ENCODE measurements at places on chromosomes 11 and 22.

DNA sequence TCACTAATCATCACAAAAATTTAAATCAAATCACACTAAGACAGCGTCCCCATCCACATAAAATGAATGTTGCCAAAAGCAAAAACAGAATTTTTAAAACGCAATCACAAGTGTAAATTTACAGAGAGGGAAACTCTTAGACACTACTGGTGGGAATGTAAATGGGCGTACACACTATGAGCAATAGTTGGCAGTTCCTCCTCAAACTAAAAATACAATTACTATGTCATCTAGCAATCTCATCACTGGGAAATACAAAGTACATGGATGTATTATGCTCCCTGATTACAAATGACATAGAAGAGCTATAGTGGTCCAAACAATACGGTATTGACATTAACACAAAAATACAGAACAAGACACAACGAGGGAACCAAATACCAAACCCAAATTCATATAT is 8.7 kb upstream of the RGL4 start:
- DNase-seq, result no peak

GRCh38 chr11:70141486-70142220 is 61.4 kb upstream of the FADD start:
- peak; percentile 18 for DNase-seq

DNA sequence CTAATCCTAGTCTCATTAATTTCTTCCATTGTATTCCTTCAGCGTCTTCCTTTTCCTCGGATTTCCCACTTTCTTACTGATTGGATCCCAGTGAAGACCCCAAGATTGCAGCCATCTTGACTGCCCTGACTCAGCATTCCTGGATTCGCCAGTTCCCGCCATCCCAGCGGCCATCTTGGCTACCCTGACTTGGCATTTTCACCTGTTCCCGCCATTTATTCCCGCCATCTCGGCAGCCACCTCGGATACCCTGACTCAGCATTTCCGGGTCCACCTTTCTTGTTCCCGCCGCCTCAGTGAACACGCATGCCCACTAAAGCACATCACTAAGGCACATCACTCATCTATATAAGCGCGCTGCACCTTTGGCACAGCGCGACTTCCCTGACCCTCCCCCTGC is 13.8 kb upstream of the OR56A3 start:
- no peak for DNase-seq

DNA sequence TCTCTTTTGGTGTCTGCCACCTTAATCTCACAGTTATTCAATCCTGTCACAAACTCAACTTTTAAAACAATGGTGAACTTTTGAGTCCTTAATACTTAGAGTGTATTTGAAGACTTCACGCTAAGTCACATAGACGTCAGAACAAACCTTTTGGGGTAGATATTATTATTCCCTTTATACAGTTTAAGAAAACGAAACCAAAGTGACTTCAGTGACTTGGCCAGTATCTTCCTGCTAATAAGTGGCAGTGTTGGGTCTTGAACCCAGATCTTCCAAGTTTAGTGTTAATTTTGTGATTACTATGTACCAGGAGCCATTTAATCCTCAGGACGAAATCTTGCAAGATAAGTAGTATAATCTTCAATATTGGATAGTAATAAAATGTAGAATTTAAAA is 691 bp downstream of the CEP295 start:
- DNase-seq, result no peak

GRCh38 chr11:8930456-8931175 is 2.1 kb downstream of the C11orf16 start:
- DNase-seq, result peak; percentile 69

DNA sequence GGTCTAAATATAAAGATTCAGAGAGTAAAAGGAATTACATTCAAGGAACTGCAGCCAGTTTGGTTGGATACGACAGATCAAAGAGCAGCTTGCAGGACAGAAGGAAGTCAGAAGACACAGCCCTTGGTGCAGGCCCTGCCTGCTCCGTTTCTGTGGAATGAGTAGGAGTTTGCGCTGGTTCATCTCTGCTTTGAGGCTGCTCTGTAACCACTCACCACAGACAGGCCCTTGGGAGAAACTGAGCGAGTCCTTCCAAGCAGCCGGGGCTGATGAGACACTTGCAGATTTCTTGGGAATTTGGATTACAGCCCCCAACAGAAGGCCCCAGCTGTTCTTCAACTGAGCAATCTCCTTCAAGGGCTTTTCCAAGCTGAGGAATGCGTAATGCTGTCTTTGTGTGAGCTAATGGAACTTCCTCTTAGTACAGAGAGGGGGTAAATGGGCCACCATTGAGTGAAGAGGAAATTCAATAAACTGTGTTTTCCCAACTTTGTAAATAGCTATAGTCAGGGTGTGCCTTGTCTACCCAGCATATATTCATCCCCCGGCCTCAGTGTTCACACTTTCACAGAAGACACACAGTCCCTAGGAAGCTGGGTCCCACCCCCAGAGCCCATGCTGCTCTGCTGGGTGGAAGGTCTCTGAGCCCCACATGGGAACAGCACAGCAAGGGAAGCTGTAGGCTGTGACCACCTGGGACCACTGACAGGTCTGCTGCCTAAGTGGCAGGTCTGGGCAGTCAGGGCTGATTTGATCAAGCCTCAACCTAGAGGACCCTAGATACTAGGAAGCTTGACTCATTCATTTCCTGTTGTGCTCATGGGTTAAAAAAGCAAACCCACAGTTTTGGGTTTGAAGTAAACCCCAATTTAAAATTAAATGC is 16.6 kb downstream of the IL10RA start:
- DNase-seq, result peak; percentile 19

GRCh38 chr11:129313541-129314297 is 61.9 kb upstream of the BARX2 start:
- peak; percentile 32 for DNase-seq

DNA sequence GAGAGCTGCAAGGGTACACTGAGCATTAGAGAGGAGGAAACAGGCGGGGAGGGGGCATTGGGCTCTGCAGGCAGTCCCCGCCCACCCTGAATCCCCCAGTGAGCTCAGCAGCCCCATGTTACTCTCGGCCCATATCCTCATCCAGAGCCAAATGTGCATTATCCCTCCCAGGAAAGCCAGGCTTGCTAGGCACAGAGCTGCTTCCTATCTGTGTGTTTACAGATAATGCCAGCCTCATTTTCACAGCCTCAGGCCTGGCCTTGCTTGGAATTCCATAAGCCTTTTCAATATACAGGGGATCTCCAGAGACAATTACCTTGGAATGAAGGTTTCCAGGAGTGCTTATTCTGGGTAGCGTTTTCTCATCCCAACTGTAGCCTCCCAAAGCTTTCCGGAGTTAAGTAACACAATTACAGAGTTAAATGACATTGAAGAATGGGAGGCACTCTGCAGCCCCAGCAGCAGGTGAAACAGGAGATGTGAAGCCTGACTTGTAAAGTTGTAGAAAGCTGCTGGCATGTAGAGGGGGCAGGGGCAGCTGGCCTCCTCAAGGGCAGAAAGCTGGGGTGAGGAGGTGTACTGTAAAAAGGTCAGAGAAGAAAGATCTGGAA is 91.5 kb upstream of the TBCEL start:
- no peak for DNase-seq

GRCh38 chr11:128757235-128757711 is 63.4 kb downstream of the FLI1 start:
- DNase-seq, result peak; percentile 36

DNA sequence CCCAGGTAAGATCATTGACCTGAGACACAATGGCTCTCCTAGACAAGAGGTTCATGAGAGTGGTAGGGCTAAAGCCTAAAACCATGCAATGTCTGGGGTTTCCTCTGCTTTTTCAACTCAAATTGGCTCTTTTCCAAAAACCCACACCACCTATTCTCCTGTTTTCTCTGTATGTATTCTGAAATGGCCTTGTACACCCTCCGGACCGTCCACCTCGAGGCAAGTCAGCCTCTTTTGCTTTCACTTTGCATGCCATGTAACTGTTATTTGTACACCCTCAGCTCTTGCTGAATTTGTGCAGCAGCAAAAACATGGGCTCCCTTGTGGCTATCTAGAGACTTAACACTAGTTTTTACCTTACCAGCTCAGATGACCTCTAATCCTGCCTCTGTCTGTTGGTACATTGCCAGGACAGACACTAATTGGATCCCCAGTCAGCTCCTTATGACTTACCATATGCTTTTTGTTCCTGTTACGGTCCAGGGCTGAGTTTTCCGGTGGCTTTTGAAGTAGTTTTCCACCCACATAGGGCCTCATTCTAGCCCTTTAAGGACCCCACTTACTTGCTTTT is 288.0 kb downstream of the SBF2 start:
- DNase-seq, result no peak

DNA sequence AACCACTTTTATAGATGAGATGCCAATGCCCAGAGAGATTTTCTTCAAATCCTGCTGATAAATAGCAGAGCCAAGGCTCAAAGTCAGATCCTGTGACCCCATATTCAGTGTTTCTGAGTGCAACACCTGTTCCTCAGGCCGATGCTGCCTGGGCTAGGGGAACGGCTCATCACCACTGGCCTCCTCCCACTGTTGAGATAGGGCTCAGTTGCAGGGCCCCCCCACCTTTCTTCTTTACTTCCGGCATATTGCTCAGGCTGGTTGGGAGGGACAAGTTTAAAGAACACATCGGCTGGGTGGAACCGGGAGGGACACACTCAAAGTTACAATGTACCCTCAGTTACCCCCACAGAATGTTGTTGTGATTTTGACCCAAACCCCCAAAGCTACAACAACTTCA is 88.3 kb upstream of the CRTAM start:
- DNase-seq, result no peak

- DNase-seq, result no peak
Measured at GRCh38 chr11:36567694-36568093, at the start of gene RAG1. TSS of gene RAG1 (plus strand) at chr11:36568007. CDS start at chr11:36573305, 5,298 bp downstream.

- DNase-seq, result no peak
Measured at GRCh38 chr11:90532125-90532524, 309.3 kb upstream of the CHORDC1 start.

DNA sequence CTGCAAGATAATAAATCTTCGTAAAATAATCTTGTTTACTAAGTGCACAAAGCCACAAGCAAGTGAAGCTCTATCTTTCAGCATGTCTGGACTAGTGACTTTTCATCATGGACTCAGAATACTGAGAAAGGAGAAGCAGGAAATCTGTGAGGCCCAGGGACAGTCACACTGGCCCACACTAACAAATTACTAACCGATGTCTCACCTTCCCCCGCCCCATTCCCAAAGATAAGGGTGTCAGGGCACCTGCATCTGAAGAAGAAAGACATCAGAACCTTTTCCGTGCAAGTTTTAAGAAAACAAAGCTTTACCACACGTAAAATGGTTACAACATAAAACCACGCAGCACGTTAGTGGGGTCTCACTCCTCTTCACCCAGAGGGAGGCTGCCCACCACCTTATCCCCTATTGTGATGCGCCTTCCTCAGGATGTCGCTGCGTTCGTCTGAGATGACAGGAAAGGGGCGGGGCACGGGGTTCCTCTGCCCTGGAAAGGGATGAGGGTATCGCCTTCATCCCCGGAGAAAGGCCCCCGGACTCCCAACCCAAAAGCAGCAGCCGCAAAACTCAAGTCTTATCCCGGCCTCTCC is 616 bp downstream of the BTBD10 start:
- DNase-seq, result peak; percentile 57

GRCh38 chr11:60952742-60953170 is 780 bp upstream of the SLC15A3 start:
- no peak for DNase-seq

DNA sequence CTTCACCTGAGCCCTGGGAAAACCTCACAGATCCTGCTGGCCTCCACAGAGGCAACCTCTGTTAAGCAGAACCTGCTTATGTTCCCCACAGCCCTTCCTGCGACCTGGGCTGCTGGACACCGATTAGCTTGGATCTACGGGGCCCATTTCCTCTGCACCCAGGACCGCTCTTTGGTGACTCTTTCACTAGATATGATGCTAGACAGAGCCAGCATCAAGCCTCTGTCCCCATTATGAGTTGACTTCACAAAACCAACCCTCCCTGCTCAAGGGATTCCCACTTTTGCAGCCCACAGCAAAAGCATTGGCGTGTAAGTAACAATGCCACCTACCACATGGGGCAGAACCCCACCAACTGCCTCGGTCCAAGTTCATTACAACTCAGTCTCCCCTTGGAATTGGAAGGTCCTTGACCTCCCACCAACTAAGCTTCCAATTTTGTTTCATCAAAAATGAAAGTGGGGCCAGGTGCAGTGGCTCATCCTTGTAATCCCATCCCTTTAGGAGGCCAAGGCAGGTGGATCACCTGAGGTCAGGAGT is 15.2 kb upstream of the TMPRSS4 start:
- DNase-seq, result no peak

- DNase-seq, result peak; percentile 86
Measured at GRCh38 chr22:45413368-45414211, at the start of the genes RIBC2 and SMC1B. TSS of gene RIBC2 (plus strand) at chr22:45413693. CDS start at chr22:45413887, 194 bp downstream. TSS of gene SMC1B (minus strand) at chr22:45413599. CDS start at chr22:45413567, 32 bp downstream.

GRCh38 chr11:100525635-100526034 is 161.5 kb upstream of the ARHGAP42 start:
- DNase-seq, result no peak

DNA sequence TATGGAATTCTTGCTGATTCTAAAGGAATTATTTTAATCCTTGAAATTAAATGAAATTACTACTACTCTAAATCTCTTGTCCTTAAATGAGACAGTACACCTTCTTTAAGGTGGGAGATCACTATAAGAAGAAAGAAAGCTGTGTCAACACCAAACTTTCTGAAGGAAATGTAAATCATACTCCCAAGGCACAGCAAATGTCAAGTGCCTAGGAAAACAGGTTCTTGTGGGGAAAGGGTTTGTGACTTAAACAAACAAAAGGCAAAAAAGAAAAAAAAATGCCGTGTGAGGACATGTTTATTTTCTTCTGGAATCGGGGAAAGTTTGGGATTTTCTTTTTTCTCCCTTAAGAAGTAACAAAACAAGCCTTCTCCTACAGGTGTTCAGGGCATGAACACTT is 745.1 kb downstream of the DLG2 start:
- no peak for DNase-seq

GRCh38 chr11:96293598-96294021 is 49.4 kb downstream of the MAML2 start:
- no peak for DNase-seq

- peak; percentile 29 for DNase-seq
Measured at GRCh38 chr22:50731811-50732624, 6.0 kb upstream of the ACR start.

GRCh38 chr11:41177791-41178190 is 281.7 kb downstream of the LRRC4C start:
- DNase-seq, result peak; percentile 0

- DNase-seq, result no peak
Measured at GRCh38 chr11:61019832-61020405, 48.4 kb downstream of the CD6 start.

- peak; percentile 42 for DNase-seq
Measured at GRCh38 chr22:23282089-23282501, 101.8 kb downstream of the BCR start.

- DNase-seq, result no peak
Measured at GRCh38 chr11:125192183-125192582, 27.6 kb downstream of the PKNOX2 start.

- no peak for DNase-seq
Measured at GRCh38 chr22:17706947-17707346, 67.3 kb downstream of the BID start.

GRCh38 chr11:62545437-62546243 is 966 bp downstream of the AHNAK start:
- peak; percentile 96 for DNase-seq

Measured in fibroblast of skin of back (primary cell).